ENCODE measurements at places on chromosomes 6 and 20. TPM values are rescaled to one million over a fixed set of nuclear protein-coding genes. Genes with fewer than 3 reads are reported as not detected.

The SLC17A1 gene
- total RNA-seq = not detected

GRCh38 chr6:138378463-138378862, 758 bp downstream of the SMIM28 start:
- DNase-seq = no peak

The PDE7B gene
- total RNA-seq = 7.2 TPM

DNA sequence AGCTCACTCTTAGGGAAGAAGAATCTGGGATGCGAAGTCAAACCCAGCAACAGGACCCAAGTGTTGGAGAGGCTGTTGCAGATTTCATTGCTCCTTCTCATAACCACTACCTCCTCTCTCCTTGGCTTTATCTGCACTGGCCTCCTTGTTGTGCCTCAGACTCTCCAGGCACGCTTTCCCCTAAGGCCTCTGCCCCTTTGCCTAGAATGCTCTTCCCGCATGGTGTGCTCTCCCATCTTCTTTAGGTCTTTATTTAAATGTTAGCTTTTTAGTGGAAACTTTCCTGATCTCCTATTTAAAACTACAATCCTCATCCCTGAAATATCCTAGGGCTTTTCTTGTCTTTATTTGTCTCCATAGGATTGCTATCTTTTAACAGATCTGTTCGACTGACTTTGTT, 94.9 kb upstream of the TMEM30A start:
- no peak for DNase-seq

DNA sequence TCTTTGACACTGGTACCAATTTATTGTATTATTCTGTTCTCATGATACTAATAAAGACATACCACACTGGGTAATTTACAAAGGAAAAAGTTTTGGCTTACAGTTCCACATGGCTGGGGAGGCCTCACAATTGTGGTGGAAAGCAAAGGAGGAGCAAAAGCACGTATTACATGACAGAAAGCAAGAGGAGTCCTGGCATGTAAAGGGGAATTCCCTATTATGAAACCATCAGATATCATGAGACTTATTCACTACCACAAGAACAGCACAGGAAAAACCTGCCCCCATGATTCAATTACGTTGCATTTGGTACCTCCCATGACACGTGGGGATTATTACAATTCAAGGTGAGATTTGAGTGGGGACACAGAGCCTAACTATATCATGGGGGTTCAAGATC, 43.4 kb downstream of the SLC22A2 start:
- no peak for DNase-seq

- no peak for DNase-seq
These were observed 309 bp upstream of the ABRACL start for GRCh38 chr6:139028215-139028657.

The SYTL3 gene
- 2.0 TPM for total RNA-seq

The SLC22A1 gene
- total RNA-seq = 1.8 TPM

GRCh38 chr6:35024551-35025054, 116.5 kb downstream of the TCP11 start:
- no peak for DNase-seq

DNA sequence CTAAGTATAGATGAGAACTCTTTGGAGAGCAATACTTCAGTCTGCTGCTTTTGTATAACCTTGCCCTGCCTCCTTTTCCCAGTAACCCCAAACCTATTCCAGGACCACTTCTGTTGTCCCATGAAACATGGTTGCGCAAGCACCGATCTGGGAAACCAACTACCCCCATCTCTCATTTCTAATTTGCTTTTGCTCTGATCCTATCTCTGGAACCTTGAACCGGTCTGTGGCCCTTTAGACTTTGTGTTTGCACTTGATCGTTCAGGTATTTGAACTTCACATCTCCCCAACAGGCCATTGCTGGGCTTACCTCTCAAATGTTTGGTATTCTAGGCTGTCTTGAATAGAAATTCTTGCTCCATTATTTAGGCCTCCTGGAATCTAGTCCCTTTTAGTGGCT, 25.0 kb downstream of the L3MBTL3 start:
- DNase-seq = no peak

The TBP gene
- 9.7 TPM for total RNA-seq
